ENCODE measurements at places on chromosomes 3 and 15.

GRCh38 chr15:65082303-65082953 is 5.9 kb downstream of the KBTBD13 start:
- DNase-seq: no peak

DNA sequence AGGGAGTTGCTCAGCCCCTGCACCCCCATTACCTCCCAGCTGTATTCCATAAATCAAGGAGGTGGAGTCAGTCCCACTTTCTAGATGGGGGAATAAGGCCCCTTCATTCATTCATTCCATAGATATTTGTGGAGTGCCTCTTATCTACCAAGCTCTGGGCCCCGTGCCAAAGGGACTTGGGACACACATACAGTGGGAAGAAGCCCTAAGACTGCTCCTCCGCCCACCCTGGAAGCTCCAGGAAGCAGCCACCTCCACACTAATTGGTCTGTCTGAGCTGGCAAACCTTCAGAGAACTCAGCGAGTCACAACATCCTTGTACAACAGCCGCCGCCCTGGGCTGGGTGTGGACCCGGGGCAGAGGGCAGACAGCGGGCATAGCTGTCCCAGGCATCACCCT is 6.4 kb downstream of the STRA6 start:
- DNase-seq: no peak

DNA sequence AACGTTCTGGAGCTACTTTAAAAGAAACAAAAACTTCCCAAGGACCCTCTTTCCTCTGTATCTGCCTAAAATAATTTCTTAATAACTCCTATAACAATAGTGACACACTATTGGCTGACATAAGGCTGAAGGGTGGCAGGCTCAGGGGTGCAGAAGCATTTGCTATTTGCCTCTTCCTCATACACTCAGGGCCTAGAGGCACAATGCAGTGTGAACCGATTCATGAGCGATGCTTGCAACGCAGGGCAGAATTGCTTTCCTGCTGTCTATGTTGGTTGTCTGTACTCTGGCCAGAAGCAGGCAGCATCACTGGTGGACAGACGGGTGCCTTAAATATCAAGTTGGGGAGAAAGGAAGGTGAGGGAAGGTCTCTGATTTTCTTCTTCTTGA is 157.4 kb downstream of the AGBL1 start:
- DNase-seq: no peak

DNA sequence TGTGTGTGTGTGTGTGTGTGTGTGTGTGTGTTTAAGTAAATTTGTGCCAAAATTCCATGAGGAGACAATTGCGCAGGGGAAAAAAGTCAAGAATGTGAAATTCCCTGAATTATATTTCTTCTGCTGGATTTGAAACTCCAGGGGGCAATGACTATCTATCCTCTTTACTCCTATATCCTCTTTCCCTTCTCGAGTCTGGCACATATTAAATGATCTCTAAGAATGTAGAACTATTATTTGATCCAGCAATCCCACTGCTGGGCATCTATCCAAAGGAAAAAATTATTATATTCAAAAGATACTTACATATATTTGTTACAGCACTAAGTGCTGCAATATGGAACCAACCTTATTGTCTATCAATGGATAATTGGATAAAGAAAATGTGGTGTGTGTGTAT is 350.1 kb upstream of the ADAMTS9 start:
- no peak for DNase-seq

DNA sequence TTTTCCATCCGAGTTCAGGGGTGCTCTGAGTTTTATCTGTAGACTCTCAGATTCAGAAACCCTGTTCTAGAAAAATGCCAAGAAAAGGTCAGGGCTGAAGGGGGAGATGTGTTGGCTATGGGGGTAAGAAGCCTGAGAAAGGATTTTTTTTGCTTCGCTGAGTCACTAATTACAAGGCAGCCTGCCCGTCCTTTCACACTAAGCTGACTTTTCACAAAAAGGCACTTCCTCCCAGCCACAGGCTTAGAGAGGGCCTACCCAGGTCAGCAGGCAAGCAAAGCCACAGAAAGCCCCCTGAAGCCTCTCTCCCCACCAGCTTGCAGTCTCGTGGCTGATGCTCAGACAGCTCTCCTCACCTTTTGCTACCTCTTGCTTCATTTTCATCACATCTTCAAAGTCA is 192.6 kb upstream of the PRICKLE2 start:
- DNase-seq: no peak

DNA sequence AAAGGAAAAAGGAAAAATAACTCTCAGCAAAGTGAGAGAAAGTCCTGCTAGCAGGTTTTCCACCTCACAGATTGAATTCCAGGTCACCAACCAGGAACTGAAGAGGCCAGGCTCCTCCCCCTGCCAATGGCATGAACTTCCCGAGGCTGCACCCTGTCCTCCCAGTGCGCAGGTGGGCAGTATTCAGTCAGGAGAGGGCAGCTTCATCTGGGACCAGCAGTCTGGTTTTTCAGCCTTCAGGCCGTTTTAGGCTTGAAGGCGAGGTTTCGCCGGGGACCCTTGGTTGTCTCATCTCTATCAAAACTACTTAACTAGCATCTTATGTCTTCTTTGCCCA is 41.2 kb downstream of the TRAT1 start:
- no peak for DNase-seq

GRCh38 chr3:51967384-51968169 is at the start of gene PCBP4:
Gene PCBP4 (minus strand): TSS chr3:51967454. CDS start chr3:51961240, 6,214 bp downstream.
- DNase-seq: peak; percentile 32

All from central memory CD4-positive, alpha-beta T cell (primary cell).